Activated T-cell treated with anti-CD3 and anti-CD28 coated beads, Interleukin-2, amount 50 U/mL, for 48 hours (primary cell): ENCODE measurements at places on chromosomes 2 and 18.

DNA sequence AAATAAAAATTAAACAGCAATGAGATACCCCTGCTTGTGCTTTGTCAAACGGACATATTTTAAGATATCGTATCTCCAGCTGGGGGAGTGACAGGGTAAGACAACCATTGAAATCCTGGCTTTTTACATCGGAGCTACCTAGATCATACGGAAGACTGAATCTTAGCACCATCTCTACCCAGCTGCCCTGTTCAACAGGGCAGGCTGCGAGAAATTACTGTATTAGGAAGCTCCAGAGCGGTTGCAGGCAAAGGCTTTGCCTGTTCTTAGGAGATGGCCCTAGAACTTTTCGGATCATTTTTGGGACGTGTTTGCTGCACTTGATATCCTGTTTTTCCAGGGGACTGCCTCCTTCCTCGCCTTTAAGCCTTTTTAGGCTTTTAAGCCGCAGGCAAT is 2.0 kb upstream of the PRKCE start:
- DNase-seq: no peak

DNA sequence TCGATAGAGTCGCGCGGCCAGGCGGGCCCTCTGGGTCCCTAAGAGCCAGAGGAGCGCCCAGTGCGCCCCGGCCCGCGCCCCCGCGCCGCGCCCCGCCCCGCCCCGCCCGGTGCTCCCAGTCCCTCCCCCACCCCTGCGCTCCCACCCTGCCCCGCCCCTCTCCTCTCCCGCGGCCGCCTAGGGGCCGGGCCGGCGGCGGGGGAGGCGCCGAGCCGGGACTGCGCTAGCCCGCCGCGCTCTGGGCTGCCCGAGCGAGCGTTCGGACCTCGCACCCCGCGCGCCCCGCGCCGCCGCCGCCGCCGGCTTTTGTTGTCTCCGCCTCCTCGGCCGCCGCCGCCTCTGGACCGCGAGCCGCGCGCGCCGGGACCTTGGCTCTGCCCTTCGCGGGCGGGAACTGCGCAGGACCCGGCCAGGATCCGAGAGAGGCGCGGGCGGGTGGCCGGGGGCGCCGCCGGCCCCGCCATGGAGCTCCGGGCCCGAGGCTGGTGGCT is at the start of gene GPC1:
Gene GPC1, plus strand, starts transcription at position 207 of the 491 bp plus-strand sequence. Its CDS starts 256 bp downstream, at position 463.
- no peak for DNase-seq

DNA sequence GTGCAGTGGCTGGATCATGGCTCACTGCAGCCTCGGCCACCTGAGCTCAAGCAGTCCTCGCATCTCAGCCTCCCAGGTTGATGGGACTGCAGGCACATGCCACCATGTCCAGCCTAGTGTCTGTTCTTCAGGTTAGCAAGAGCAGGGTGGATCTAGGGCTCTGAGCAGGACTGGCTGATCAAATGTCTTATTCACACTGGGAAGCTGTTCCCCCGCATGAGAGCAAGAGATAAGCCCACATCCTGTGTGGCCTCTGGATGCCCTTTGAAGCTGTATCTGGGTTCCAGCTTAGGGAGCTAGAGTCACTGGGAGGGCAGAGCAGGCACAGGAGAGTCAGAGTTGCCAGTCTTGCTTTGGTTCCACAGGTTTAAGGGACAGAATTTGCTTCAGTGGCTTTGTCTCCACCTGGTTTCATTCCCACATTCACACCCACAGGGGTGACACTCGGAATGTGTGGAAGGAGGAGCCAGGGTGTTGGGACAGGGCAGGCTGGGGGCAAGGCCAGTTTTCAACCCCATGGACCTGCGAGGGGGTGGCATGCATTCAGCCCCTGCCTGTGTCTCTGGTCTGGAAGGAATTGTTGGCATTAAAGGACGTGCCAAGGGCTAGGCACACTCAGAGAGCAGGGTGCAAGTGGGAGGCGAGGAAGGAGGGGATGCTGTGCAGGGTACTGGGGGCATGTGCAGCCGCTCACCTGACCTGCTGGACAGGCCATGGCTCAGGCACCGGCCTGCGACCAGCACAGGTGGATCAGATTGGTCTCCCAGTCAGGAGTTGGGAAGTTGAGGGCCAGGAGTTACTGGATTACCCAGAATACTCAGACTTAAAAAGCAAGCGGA is 24.5 kb downstream of the PTPN18 start:
- DNase-seq: peak; percentile 41

GRCh38 chr2:119350311-119350998 is 16.2 kb downstream of the C2orf76 start:
- no peak for DNase-seq

DNA sequence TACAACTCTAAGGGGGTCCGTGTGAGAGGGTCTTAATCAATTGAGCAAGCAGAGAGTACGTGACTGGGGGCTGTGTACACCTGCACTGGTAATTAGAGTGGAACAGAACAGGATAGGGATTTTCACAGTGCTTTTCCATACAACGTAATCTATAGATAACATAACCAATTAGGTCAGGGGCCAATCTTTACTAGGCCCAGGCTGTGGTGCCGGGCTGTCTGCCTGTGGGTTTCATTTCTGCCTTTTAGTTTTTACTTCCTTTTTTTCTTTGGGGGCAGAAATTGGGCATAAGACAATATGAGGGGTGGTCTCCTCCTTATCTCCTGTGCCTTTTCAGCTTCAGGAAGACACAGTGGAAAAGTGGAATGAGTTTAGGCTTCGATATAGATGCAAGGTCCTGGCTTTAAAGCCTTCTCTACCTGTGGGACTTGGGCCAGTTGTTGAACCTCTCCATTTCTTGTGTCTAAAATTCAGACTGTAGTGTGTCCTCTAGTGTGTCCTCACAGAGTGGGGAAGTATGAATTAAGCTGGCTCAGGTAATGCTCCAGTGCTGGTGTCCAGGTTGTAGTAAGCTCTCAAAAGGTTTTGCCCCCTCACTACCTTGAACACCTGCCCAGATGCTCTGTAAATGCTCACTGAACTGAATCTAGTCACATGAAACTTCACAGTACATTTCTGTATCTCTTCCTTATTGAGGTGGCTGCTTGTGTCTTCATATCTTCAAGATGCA is 422.8 kb downstream of the SETBP1 start:
- no peak for DNase-seq

GRCh38 chr2:1987379-1987778 is 243.1 kb upstream of the PXDN start:
- DNase-seq: no peak

DNA sequence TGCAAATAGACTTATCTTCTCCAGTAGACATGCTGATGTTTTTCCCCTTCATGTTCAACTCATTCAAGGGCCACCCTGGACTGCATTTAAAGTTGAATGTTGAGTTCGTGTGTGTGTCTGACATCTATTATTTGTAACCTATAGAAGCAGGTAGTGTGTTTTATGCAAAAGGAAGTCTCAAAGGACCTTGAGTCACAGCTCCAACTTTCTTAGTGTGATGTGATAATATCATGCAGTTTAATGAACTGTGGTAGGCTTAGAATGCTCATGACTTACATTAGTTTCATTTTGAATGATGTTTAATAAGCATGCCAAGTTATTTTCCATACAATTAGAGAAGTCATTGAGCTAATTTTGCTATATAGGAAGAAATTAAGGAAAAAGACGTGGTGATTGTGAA is 67.9 kb downstream of the CERS6 start:
- no peak for DNase-seq

DNA sequence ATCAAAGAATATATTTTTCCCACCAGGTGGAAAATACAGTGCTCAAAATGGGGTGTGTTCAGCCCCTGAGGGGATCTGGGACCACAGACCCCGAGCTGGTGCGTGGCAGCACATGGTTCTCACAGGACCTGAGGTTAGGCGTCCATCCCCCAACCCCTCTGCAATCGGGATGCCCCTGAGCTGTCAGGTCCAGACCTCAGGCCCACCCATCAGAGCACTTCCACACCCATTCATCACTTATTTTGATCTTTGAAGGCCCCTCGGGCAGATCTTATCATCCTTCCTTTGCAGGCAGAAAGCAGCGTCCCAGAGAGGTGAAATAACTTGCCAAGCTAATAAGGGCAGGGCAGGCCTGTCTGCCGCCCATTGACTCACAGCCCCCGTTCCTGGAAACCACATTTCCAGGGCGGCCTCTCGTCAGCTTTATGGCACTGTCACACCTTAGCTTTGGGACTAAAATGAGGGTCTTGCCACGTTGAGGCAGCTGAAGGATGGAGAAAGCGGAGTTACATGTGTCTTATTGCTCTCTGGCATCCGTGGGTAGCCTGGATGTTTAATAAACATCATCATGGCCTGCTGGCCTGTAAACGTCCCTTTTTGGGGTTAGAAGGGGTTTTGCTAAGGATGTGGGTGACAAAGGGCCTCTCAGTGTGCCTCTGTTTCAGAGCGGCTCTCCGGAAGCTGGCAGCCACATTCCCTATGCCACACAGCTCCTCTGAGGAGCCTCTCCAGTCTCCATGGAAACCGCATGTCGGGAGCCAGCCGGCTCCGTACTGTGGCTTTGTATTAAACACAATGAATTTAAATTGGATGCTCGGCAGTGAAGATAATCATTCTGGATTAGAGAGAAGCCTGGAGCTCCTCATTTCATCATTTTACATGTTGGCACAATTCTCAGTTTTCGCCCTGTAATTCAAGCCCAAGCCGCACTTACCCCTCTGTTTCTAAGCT is 58.3 kb upstream of the MAPRE3 start:
- no peak for DNase-seq

DNA sequence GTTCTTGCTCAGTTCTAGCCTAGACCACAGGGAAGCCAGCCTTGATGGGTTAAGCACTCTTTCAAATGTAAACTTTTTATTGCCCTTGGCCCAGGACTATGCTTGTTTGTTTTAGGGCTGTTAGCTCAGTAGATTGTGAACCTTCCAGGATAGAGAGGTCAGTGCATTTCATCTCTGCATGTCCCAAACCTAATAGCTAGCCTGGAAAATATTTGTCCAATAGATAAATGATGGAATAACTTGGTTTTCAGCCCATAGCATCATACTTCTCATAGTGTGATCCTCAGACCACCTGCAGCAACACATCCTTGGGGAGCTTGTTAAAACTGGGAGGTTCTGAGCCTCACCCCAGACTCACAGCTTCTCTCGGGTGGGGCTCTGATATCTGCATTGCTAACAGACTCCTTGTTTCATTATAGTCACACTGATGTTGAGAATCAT is 59.8 kb downstream of the TRIB2 start:
- DNase-seq: no peak

- no peak for DNase-seq
These were observed 262.7 kb upstream of the FSIP2 start for GRCh38 chr2:185475914-185476313.

- peak; percentile 72 for DNase-seq
These were observed 74.5 kb upstream of the YPEL5 start for GRCh38 chr2:30072250-30072842.

DNA sequence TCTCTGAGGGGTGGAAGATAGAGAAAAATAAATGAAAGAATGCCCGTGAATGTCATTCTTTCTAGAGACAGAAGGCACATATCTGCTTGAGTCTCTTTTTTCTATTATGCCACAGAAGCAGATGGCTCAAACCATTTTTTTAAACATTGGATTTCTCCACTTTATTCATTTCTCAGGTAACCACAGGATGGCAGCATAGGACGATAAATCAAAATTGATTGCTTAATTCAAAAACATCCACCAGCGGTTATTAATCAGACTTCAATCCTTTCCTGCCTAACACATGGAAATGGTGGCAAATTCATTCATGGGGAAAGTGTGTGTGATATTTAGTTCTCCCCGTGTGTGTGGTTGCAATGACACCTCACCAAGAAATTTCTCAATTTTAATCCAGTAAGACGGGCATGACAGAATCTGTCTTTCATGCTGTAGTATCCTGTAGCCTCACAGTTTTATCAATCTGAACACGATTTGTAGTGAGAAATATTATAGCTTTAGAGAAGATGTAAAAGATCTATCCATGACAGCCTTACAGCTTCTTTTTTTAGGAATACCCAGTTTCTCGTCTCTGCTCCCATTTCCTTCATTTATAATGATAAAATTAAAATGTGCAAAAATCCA is 72.2 kb downstream of the DSC3 start:
- DNase-seq: no peak
